Stimulated activated naive CD4-positive, alpha-beta T cell (primary cell): ENCODE measurements at places on chromosomes 11 and 22.

GRCh38 chr22:29706486-29706885 lies 13.3 kb upstream of the CABP7 start:
- DNase-seq: no peak

DNA sequence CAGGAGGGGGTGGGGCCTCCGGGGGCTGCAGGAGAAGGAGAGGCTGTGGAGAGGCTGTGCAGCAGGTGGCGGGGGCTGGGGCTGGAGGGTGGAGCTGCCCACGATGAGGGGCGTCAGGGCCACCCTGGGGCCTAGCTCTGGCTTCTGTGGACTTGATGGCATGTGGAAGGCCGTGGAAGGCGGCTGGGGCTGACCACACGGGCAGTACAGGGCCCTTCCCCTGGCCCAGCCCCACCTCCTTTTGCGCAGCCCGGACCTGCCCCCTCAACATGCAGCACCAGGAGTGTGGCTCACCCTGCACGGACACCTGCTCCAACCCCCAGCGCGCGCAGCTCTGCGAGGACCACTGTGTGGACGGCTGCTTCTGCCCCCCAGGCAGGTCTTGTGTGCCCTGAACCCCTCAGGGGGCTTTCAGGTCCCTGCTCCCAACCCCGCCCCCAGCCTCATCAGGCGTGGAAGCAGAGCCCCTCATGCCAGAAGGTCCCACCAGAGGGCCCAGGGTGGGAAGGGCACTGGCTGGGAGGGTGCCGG lies 6.1 kb downstream of the MUC5B start:
- no peak for DNase-seq

DNA sequence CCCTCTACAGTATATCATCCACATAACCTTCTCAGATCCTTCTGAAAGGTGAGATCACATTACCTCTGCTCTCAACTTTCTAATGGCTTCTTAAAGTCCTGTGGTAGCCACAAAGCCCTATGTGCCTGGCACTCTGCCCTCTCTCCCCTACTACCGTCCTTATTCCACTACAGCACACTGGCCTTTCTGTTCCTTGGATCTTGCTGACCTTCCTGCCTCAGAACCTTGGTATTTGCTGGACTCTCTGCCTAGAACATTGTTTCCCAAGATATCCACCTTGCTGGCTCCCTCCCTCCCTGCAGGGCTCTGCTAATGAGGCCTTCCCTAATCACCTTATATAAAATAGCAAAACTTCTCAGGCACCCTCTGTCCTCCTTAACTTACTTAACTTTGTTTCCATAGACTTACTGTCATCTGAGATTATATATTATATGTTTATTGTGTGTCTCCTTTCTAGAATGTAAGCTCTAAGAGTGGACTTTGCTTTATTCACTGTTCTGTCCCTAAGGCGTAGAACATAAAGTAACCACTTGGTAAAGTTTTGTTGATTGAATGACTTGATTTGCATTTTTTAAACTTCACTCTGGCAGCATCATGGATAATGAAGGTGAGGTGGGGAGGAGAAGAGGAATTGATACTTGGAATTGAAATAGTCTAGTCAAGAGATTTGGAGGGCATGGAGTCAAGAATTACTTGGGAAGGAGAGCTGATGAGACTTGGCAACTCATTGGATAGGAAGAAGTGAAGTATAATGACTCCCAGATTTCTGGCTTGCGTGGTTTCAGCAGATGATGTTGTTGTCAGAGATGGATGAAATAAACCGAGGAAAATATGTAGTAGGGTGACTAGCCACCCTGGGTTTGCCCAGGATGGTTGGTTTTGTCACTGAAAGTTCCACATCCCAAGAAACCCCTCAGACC lies 10.5 kb downstream of the POLD3 start:
- DNase-seq: no peak

DNA sequence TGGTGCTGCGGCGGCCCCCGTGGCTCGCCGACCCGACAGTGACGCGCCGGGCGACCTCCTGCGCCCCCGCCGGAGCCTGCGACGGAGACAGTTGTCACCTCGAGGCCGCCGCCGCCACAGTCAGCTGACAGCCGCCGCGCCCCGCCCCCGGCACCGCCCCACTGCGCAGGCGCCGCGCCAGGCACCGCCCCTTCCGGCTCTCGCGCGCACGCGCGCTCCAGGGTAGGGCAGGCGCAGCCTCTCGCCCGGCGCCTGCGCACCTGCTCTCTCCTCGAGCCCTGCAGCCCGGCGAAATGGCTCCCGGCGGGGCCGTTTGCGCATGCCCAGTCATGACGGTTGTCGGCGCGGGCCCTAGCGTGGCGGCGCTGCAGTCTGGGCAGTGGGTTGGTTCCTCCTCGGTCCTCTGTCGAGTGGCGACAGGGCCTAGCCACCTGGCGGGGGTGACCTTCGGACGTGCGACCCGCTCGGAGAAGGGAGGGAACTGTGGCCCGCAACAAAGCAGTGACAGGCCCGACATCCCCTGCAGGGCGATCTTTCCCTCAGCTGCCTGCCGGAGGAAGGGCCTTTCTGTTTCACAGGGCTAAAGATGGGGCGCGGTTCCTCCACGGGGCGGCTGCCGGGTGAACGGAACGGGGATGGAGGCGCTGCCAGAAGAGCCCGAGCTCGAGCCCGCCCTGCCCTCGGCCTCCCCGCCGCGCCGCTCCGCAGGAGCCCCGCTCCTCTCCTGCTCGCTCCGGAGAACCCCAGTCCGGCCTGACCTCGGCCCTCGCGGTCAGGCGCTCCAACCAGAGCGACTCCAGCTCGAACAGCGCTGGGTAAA lies at the start of gene TOLLIP:
TSS of gene TOLLIP (minus strand) at position 135 of the 820 bp plus-strand sequence. CDS start at position 1, 134 bp downstream.
- peak; percentile 96 for DNase-seq

DNA sequence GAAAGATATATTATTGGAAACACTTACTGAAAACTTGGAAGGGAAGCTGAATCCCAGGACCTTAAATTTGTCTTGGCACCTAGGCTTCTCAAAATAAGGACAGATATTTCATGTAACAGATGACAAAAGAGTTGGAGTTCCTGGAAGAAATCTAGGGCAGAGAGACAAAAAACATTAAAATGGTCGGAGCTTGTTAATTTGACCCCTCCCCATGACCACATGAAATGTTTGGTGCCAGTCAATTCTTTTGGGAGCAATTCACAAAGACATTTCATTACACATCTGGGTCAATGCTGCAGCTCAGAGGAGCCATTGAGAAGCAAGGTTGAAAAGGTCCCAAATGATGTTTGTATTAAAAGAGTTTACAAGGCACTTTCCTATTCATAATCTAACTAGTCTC lies 162.0 kb upstream of the GUCY1A2 start:
- DNase-seq: no peak

DNA sequence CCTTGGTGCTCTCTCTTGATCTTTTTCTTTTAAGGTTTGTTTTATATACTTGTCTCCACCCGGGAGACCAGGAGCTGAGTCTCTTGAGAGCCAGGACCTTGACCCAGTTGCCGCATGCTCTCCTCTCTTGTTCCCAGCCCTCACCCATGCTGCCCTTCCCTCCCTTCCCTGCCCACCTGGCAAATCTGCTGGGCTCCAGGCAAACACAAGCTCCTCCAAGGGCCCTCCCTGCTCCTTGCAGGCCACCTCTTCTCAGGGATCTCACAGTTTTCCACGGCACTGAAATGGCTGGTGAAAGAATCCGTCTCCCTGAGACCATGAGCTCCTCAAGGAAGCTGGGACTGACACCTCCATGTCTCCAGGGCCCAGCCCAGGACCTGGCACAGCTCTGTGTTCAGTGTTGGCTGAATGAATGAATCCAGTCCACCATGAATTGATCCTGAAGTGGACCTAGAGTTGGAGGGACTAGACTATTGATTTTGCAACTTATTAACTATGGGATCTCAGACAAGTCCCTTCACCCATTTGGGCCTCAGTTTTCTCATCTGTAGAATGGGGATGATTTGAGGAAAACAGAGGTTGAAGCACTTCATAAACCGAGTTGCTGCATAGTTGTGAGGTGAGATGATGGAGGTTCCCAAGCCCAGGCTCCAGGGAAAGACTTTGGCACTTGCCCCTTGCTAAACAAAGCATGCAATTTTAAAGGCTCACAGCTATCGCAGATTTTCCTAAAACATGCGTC lies 25.1 kb upstream of the FBLN1 start:
- DNase-seq: no peak

DNA sequence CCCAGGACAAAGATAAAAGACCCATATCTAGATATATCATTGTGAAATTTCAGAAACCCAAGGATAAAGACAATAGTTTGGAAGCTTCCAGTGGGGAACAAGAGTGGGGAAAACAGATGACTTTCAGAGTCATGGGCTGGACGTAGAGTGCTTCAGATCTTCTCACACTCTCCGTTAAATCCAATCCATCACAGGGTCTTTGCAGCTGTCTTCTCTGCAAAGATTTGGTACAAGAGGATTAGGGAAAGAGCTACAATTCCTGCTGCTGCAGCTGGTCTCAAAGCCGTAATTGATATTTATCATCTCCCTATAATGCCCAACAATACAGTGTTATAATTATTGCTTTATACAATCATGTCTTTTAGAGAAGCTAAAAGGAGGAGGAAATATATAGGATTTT lies 63.4 kb upstream of the CLPB start:
- no peak for DNase-seq

- DNase-seq: no peak
Observed at GRCh38 chr11:2807801-2808241, 77.8 kb downstream of the CDKN1C start.

DNA sequence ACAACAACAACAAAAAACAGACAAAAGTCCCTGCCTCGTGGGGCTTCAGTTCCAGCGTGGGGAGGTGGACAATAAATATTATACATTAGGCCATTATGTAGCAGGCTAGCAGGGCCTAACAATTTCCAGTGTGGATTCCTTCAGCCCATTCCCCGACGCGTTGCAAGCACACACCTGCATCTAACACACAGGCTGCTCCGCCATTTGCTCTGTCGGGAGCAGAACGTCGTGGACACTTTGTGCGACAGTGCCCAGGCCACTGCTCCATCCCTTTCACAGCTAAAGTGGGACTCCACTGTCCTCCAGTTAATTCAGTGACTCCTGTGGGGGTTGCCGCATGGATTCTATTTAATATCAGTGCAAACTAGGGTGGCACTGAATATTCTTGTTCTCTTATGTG lies 10.9 kb upstream of the FGF3 start:
- no peak for DNase-seq

DNA sequence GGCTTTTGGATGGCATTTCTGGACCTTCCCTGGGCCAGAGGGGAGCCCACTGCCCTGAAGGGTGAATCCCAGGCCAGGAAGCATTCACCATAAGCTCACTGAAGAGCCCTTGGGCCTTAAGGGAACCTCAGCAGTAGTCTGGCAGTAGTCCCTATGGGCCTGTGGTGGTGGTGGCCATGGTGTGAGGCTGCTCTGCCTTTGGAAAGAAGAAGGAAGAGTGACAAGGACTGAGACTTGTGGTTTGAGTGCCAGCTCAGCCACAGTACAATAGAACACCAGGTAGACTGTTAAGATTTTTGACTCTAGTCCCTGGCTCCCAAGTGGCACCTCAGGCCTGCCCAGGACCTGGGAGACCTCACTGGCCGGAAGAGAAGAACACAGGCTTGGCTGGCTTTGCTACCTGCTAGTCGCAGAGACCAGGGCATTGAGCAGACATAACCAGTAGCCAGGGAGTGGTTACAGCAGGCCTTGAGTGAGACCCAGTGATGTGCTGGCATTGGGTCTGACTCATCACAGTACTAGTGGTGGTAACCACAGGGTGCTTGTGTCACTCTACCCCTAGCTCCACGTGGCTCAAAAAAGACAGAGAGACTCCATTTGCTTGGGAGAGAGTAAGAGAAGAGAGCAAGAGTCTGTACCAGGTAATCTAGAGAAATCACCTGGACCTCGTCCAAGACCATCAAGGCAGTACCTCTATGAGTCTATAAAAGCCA lies 259.8 kb upstream of the BLID start:
- no peak for DNase-seq

DNA sequence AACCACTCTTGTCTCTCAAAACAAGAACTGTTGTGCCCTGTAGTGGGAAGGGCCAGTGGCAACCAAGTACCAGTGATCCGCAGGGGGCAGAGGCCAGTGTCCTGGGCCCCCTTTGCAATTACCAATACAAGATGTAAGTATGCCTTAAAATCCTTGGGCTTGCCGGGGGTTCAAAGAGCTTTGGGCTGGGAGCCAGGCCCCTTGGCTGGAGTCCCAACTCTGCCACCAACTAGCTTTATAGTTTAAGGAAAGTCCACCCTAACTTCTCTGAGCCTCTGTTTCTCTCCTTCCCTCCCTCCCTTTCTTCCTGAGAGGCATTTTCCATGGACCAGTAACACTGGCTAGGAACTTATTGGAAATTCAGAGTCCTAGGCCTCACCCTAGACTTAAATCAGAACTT lies 15.5 kb downstream of the CLMP start:
- no peak for DNase-seq

DNA sequence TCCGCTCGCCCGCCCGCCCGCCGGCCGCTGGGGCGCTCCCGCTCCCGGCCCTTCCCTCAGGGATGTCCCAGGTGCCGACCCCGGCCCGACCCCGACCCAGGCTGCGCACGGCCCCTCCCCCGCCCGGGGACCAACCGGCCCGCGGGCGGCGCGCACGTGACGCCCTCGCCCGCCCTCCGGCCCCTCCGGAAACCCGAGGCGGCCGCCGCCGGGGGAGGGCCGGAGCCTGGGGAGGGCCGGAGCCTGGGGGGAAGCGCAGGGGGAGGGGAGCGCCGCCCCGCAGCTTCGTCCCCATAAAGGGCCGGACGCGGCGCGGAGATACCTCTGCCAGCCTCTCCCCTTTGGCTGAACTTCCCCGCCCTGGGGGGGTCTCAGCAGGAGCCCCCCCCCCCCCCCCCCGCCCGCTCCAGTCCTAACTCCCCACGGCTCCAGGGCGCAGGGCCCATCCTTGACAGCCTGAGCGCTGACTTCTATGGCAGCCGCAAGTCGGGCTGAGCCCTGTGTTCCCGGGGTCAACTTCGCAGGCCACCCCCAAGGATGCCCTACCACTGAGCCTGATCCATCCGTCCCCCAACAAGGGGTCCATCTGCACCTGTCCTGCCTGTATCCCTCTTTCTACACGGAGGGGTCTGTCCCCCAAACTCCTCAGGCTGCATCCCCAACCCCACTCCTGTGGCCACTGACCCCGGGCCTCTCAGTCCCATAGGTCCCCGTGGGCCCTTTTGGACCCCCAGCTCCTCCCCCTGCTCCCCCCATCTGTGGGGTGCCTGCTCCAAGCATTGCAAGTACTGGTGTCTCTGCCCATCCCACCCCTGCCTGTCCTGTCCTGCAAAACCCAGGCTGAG lies at the start of gene MAPK12:
TSS of gene MAPK12 (minus strand) at position 69 of the 845 bp plus-strand sequence. CDS start 174 bp downstream, outside the sequence.
- DNase-seq: no peak

GRCh38 chr11:85123752-85124231 lies 503.4 kb downstream of the DLG2 start:
- DNase-seq: no peak
